ENCODE measurements at places on chromosomes 11 and 22.

DNA sequence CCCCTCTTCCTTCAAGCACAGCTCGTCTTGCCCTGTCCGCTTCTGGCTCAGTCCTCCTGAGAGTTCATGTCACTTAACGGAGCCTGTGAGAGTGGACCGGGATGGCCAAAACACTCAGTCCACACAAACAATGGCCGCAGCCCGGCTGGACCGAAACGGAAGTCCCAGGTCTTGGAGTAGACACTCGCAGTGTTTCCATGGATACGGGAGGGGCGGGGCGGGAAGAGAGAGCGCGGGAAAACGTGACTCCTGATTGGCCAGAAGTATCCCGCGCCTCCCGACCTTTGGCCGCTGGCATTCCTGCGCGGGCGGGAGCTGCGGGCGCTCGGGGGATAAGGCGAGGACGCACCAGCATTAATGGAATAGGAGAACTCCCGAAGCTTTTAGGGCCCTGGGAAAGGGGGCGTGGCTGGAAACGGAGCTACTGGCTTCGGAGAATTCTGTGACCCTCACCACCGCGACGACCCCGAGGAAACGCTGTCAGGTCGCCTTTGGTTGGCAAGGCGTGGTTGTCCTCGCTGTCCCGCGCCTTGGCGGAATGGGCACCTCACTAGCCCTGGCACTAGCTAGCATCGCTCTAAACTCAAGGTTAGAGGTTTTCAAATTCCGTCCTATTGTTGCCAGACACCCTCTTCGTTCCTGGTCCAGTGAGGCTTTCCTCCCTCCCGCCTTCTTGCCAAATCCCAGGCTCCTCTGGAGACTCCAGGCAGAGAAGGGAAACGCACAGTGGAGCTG is at the start of the genes NLRP14 and ZNF214:
NLRP14 (plus strand) TSS at position 297 of the 735 bp plus-strand sequence. CDS start 18,108 bp downstream, outside the sequence.
ZNF214 (minus strand) TSS at position 164 of the 735 bp plus-strand sequence. CDS start 17,511 bp downstream, outside the sequence.
- DNase-seq, result no peak

DNA sequence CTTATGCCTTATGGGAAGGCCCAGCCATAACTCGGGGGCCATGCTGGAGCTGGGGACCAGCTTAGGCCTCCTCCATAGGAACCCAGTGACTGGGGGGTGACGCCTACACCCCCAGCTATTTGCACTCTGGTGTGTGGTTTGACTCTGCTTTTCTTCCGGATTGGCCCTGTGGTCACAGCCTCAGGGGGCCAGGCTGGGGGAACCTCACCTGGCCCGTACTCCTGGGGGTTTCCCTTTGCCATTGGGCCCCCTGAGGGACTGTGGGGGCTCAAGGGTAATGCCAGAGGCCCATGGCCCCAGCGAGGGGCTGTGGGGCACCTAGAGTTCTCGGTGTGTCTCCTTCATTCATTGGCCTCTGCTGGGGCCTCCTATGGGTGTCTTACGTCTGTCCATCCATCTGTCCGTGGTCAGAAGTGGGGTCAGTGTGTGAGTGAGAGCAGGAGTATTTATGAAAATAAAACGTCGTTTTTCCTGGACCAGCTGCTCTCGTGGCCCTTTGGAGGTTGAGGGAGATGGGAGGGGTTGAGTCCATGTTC is 6.3 kb upstream of the SH3BP1 start:
- DNase-seq, result peak; percentile 37

DNA sequence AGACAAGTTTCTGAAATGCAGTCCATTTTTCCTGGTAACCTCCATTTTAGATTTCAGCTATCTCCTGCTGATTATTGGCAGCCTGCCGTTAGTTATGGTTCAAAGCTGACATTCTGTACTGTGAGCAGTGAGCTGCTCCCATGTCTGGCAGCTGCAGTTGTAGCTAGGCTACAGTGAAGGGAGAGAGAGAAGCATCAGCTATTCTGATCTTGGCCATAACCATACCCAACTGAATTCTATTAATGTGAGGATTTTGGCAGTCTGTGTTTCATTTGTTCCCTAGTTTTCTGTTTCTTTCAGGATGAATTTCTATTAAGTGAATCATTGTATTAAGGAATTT is 33.4 kb downstream of the SIK2 start:
- DNase-seq, result no peak

GRCh38 chr22:22887621-22888503 is at the start of gene IGLL5:
Gene IGLL5 (plus strand): TSS chr22:22887816. CDS start chr22:22888054, 238 bp downstream.
- DNase-seq, result no peak

DNA sequence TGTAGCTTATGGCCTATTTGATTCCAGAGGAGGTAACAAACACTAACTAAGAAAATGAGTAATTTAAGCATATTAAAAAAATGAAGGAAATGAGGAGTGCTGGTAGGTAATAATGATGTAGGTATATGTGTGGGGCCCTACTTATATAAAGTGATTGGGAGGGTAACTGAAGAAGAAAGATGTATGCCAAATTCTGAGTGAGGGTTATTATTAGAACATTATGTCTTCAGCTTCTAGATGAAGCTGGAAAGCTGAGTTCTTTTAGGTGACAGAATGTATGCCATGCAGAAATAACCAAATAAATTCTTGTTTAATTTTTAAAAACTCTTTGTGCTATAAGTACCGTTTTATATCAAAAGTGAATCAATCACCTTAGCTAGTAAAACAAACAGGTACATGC is 479.6 kb upstream of the TENM4 start:
- DNase-seq, result no peak

GRCh38 chr11:123158033-123159003 is 36.7 kb downstream of the CLMP start:
- no peak for DNase-seq
